ENCODE measurements at places on chromosomes 2 and 18. TPM values are rescaled to one million over a fixed set of nuclear protein-coding genes. Genes with fewer than 3 reads are reported as not detected.

- DNase-seq = no peak
Observed at GRCh38 chr2:151777935-151778334, 43.7 kb upstream of the NEB start.

GRCh38 chr18:53509886-53510285 lies 714.6 kb downstream of the MBD2 start:
- DNase-seq = no peak

DNA sequence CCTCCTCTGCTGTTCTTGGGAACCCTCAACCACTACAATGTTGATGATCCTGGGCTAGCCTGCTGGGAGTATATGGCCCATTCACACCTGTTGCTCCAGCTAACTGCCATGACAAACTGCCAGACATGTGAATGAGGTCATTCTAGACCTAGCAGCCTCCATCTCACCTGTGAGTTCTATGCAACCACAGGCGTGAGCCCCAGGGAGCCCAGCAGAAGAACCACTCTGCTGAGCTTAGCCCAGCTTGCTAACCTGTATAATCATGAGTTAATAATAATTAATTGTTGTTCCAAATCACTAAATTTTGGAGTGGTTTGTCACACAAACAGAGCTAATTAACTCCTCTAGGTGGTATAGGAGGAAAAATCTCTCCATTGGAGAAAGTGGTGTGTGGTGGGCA lies 24.7 kb upstream of the CELF4 start:
- no peak for DNase-seq

GRCh38 chr2:216074380-216074779 lies 7.2 kb downstream of the PECR start:
- DNase-seq = no peak

DNA sequence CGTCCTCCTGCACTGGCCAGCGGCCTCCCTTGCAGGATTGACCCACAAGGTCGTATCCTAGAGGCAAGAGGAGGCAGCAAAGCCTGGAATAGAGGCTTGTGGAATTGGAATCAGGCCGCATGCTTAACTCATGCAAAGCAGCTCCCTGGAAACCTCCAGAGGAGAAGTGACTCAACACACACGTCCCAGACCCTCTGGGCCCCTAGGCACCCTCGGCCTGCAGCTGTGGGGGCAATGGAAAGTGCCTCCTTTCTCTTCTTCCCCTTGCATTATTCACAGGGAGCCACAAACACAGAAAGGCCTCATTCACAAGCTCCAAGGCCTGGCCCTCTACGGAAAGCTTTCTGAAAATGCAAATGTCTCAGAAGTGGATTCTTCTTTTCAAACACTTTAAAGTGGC lies 19.6 kb downstream of the SPATA3 start:
- DNase-seq = no peak

GRCh38 chr2:60821587-60822302 lies 59.6 kb upstream of the REL start:
- DNase-seq = no peak

NEU2 gene
- not detected for total RNA-seq

FN1 gene
- 92.2 TPM for total RNA-seq

CAPN14 gene
- total RNA-seq = 0.35 TPM

MC2R gene
- not detected for total RNA-seq

ST8SIA3 gene
- not detected for total RNA-seq

Data from Right ventricle myocardium inferior (tissue), 1 donor.